Nephron progenitor cell (in vitro differentiated cells): ENCODE measurements at places on chromosomes 7 and 10.
A peak's percentile ranks its signal among the peaks of the same experiment; 100 is the strongest.

GRCh38 chr10:11707624-11708350 is 34.4 kb upstream of the ECHDC3 start:
- H3K4me1 ChIP-seq: peaks cover 49% of the 10 kb centered on the region
- no peak for DNase-seq
- H3K36me3 ChIP-seq: no peaks in the 10 kb centered on the region
- no peak overlapping the region for H3K4me3 ChIP-seq

GRCh38 chr7:95730493-95731280 is 41.7 kb upstream of the DYNC1I1 start:
- no peaks in the 10 kb centered on the region for H3K36me3 ChIP-seq
- H3K27ac ChIP-seq: no peak overlapping the region
- no peak overlapping the region for H3K4me3 ChIP-seq
- H3K4me1 ChIP-seq: no peaks in the 10 kb centered on the region

- H3K4me3 ChIP-seq: peak overlapping the region; percentile 44
- DNase-seq: peak; percentile 69
- no peak overlapping the region for H3K27ac ChIP-seq
- H3K27me3 ChIP-seq: peaks cover 3% of the 10 kb centered on the region
These were observed 9.8 kb upstream of the FZD9 start for GRCh38 chr7:73423519-73424488.

DNA sequence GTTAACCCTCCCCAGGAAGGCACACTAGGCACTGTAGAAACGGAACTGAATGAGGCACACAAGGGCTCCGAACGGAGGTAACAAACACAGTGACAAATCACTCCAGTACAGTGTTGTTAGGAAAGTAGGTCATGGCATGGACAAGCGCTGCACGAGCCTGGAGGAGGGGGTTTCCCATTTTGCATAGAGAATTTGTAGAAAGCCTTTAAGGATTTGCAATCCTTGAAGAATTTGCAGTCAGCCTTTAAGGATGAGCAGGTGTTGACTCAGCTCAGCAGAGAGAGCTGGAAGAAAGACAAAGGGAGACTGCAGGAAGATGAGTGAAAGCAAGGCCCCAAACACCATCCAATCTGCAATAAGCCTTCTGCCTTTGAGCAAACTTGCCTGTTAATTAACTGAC is 51.1 kb upstream of the PPP1R3C start:
- no peak overlapping the region for H3K27ac ChIP-seq
- H3K4me3 ChIP-seq: no peak overlapping the region
- H3K27me3 ChIP-seq: no peaks in the 10 kb centered on the region
- peaks cover 5% of the 10 kb centered on the region for H3K4me1 ChIP-seq
- DNase-seq: no peak
- no peaks in the 10 kb centered on the region for H3K36me3 ChIP-seq

DNA sequence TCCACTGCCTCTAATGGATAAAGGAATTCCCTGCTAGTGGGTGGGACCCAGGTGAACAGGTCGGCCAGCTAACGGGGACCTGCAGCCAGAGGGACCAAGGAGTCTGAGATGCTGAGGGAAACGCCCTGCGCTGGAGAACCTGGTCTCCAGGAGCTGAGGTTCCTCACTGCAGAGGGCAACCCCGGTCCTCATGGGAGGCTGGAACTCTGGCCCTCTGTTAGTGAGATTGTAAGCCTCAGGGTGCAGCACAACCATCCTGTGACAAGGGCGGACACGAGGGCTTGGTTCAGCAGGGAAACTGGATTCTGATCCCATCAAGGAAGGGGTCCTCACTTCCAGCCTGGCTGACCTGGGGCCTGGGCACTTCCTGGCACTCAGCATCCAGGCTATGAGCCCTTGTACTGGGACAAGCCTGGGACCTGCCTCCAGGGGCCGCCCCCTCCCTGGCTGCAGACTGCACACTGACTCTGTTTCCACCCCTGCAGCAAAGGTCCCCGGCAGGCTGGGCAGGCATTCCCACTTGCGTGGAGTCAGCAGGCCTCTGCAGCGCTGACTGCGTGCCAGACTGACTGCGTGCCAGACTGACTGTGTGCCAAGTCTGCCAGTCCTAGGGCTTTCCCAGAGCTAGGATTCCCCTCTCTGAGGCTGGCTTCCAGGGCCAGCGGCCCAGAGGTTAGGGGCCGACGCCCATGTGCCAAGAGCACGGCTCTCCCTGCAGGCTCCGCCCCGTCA is 143.2 kb downstream of the MAPK8 start:
- DNase-seq: no peak
- peaks cover 8% of the 10 kb centered on the region for H3K27me3 ChIP-seq
- peaks cover 18% of the 10 kb centered on the region for H3K4me1 ChIP-seq

DNA sequence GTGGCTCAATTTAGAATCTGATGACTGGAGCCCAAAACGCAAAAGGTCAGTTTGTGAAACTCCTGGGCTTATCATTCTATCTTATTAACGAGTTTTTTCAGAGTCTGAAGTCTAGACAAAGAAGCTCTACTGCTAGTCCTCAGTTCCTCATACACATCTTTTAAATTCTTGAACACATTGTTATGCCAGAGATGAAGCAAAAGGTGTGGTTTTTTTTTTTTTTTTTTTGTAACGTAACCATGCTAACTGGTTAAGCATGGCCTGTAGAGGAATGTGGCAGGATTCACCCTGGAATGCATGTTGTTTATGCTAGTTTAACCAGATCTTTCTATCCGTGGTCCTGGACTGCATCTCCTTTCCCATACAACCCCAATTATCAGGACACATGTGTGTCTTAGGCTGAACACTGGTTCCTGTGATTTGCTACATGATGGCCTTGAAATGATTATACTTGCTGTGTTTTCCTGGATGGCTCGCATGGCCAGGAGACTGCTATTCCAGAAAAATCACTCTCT is 79.3 kb upstream of the MDFIC start:
- no peaks in the 10 kb centered on the region for H3K36me3 ChIP-seq
- no peaks in the 10 kb centered on the region for H3K27me3 ChIP-seq
- no peak overlapping the region for H3K27ac ChIP-seq
- no peak overlapping the region for H3K4me3 ChIP-seq

- H3K27ac ChIP-seq: peak overlapping the region; percentile 26
- no peaks in the 10 kb centered on the region for H3K36me3 ChIP-seq
- H3K4me3 ChIP-seq: no peak overlapping the region
- DNase-seq: no peak
- peaks cover 25% of the 10 kb centered on the region for H3K27me3 ChIP-seq
These were observed 16.8 kb downstream of the AKR1B15 start for GRCh38 chr7:134565643-134566136.

- no peak overlapping the region for H3K4me3 ChIP-seq
- no peak overlapping the region for H3K27ac ChIP-seq
- DNase-seq: no peak
- H3K4me1 ChIP-seq: peaks cover 5% of the 10 kb centered on the region
- peaks cover 26% of the 10 kb centered on the region for H3K27me3 ChIP-seq
- peaks cover 15% of the 10 kb centered on the region for H3K36me3 ChIP-seq
These were observed 138.3 kb downstream of the DNAJB6 start for GRCh38 chr7:157475095-157475494.

- H3K36me3 ChIP-seq: no peaks in the 10 kb centered on the region
- H3K4me3 ChIP-seq: no peak overlapping the region
- DNase-seq: peak; percentile 69
These were observed 38.1 kb downstream of the CFAP46 start for GRCh38 chr10:132904181-132904813.

DNA sequence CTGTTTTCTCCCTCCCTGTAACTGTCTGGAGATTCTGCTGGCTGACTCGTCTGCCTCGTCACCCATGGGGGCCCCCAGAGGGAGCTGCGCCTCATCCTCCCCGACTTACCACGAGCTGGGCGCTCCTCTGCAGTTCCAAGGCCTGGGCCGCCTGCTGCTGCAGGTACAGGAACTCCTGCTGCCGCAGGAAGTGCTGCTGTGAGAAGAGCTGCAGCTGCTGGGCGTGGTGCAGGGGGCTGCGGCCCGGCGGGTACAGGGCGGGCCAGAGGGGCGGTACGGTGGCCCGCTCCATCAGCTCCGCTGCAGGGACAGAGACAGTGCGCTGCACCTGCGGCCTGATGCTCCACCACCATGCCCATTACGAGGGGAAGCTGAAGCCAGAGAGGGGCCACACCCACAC is 47.7 kb downstream of the TNRC18 start:
- H3K4me1 ChIP-seq: peaks cover 12% of the 10 kb centered on the region
- H3K27ac ChIP-seq: peak overlapping the region; percentile 51
- H3K36me3 ChIP-seq: peaks cover 47% of the 10 kb centered on the region
- DNase-seq: no peak

- H3K36me3 ChIP-seq: no peaks in the 10 kb centered on the region
- peaks cover 3% of the 10 kb centered on the region for H3K27me3 ChIP-seq
- no peak for DNase-seq
- H3K27ac ChIP-seq: no peak overlapping the region
- H3K4me3 ChIP-seq: no peak overlapping the region
- H3K4me1 ChIP-seq: peaks cover 25% of the 10 kb centered on the region
These were observed 95.0 kb downstream of the KLF6 start for GRCh38 chr10:3689871-3690510.

DNA sequence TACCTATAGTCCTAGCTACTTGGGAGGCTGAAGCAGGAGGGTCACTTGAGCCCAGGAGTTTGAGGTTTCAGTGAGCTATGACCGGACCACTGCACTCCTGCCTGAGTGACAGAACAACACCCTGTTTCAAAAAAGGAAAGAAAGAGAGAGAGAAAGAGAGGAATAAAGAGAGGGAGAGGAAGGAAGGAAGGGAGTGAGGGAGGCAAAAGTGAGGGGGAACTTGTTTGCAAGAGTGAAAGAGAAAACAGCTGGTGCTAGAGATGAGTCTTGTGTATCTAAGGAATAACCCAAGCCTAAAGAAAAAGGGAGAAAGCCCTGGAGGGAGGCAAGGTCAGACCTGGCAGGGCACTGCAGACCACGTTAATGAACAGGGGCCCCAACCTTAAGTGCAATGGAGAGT is 4.8 kb upstream of the NT5C2 start:
- H3K4me3 ChIP-seq: no peak overlapping the region
- no peak for DNase-seq
- H3K4me1 ChIP-seq: peaks cover 25% of the 10 kb centered on the region
